Caco-2 (cell line): ENCODE measurements at places on chromosomes 6 and 20.

DNA sequence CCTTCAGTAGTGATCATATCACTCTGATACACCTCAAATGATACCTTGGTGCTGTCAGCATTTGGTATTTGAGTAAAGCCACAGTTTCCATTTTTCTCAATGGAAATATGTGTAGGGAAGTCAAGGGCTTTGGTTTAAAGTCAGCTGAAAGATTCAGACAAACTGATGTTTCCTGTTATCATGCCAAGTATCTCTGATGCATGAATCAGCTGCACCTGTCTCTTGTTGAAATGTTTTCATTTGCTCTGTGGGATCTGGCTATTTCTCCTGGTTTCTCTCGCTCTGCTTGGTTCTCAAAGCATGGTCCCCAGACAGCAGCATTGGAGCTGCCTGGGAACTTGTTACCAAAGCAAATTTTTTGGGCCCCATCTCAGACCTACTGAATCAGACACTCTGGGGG lies 23.5 kb downstream of the ZFP64 start:
- H3K4me1 ChIP-seq = no peaks in the 10 kb centered on the region
- H3K36me3 ChIP-seq = 0 out of 2 replicates have a peak, but pooled peaks cover 3% of the 10 kb centered on the region

DNA sequence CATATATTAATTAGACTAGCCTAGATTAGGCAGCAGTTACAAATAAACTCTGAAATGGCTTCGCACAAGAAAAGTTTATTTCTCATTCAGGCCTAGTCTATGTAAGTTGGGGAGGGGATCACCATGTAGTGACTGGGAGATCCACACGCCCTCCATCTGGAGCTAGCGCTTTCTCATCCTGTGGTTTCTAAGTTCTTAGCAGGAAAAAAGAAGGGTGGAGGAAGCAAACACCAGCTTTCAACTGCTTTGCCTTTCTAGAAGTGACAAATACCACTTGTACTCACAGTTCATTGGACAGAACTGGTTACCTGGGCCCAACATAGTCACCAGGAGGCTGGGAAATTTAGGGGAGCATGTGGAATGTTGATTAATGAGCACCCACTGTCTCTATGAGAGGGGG lies 46.6 kb downstream of the NDUFAF5 start:
- no peak for DNase-seq
- no peak overlapping the region for H3K4me3 ChIP-seq
- H3K36me3 ChIP-seq = no peaks in the 10 kb centered on the region
- H3K27ac ChIP-seq = no peak overlapping the region
- no peaks in the 10 kb centered on the region; the same call in 1 of the 2 replicates for H3K27me3 ChIP-seq

DNA sequence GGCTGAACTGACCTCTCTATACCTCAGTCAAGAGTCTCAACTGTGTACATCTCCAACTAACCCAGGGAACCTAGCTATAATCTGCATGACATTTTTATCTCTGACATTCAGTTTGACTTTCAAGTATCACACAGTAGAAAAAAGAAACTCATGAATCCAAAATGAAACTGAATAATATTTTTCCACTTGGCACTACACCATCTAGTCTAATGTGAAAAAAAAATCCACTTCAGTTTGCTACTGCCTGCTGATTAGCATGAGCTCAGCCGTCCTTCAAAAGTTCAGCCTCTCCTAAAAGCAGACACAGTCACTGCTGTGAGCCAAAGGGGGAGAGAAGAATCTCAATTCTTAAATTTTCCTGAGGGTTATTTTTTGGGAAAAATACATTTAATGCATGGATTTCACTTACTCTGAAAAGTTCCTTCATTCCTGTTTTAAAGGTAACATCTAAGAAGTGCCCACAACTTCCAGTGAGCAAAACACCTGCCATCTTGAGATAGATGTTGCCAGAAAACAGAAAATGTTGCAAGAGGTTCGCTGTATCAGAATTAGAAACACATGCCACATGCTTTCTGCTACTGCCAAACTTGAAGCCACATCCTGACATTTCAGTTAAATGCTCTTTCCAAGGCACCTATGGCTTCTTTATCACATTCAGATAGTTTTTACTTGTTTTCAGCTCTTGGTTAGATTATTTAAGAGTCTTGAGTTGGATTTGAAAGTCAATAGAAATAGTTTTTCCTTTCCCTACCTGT lies 95.4 kb downstream of the MKKS start:
- DNase-seq = no peak
- H3K27ac ChIP-seq = no peak overlapping the region
- no peak overlapping the region for H3K4me3 ChIP-seq
- no peaks in the 10 kb centered on the region for H3K4me1 ChIP-seq
- no peaks in the 10 kb centered on the region for H3K27me3 ChIP-seq

GRCh38 chr6:44657206-44657819 lies 269.8 kb downstream of the CDC5L start:
- no peak overlapping the region for H3K27ac ChIP-seq
- H3K27me3 ChIP-seq = no peaks in the 10 kb centered on the region
- H3K4me1 ChIP-seq = 0 out of 2 replicates have a peak, but pooled peaks cover 4% of the 10 kb centered on the region
- H3K4me3 ChIP-seq = no peak overlapping the region
- H3K36me3 ChIP-seq = no peaks in the 10 kb centered on the region
- DNase-seq = no peak

GRCh38 chr20:330233-331149 lies 5.1 kb downstream of the SOX12 start:
- peak; percentile 76 for DNase-seq
- H3K4me3 ChIP-seq = no peak overlapping the region
- H3K36me3 ChIP-seq = no peaks in the 10 kb centered on the region
- 0 out of 2 replicates have a peak, but pooled peaks cover 5% of the 10 kb centered on the region for H3K4me1 ChIP-seq

DNA sequence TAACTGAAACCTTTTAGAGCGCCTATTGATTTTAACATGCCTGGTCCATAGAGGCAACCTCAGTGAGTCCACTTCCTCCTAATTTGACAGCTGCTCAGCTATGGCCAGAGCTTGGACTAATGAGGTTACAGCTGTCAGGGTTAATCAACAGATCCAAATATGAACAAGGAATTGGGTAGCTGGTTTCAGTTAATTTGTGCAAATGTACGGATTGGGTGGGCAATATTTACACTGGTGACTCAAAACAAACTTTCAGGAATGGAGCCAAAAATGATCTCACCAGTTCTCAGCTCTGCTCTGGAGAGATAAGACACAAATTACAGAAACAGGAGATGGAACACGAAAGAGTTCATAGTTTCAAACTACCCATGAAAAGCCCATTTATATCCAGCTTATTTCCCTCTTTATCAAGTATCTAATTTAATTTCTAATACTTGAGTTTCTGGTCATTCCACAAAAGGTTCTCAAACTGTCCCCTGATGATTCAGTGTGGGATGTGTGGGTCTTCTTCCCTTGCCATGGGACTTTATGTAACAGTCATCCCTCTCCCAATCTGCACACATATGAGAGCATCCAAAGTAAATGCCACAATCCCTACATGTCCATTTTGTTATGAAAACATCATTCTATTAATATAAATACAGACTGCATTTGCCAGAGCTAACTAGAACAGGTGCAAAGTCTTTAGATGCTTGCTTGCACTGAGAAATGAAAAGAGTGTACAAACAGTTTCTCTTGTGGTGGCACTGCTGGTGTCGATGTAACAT lies 149.9 kb downstream of the RPS12 start:
- H3K27ac ChIP-seq = no peak overlapping the region
- H3K36me3 ChIP-seq = no peaks in the 10 kb centered on the region
- no peaks in the 10 kb centered on the region for H3K27me3 ChIP-seq
- H3K4me1 ChIP-seq = no peaks in the 10 kb centered on the region
- H3K4me3 ChIP-seq = no peak overlapping the region
- DNase-seq = no peak

DNA sequence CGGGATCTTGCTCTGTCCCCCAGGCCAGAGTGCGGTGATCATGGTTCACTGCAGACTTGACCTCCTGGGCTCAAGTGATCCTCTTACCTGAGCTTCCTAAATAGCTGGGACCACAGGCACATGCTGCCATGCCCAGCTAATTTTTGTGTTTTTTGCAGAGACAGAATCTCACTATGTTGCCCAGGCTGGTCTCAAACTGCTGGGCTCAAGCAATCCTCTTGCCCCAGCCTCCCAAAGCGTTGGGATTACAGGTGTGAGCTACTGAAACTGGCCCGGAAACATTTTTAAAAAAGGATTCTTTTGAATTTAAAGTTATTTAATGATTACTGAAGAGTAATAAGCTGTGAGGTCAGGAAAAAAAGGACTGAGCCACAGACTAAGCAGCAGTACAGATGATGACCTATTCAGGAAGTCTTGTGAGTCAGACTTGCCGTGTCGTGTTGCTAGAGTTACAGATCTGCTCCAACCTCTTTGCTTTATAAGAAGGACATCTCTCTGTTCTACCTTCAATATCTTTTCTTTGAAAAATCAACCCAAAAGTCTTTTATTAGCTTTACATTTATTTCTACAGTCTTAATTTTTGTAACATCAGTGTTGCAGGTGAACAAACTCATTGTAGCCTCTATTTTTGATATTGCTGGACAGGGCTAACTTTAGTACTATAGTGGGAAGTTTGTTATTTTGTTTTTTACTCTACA lies 108.7 kb downstream of the NCOA3 start:
- DNase-seq = no peak
- H3K27ac ChIP-seq = no peak overlapping the region
- peaks cover 5% of the 10 kb centered on the region for H3K4me1 ChIP-seq
- H3K36me3 ChIP-seq = no peaks in the 10 kb centered on the region

DNA sequence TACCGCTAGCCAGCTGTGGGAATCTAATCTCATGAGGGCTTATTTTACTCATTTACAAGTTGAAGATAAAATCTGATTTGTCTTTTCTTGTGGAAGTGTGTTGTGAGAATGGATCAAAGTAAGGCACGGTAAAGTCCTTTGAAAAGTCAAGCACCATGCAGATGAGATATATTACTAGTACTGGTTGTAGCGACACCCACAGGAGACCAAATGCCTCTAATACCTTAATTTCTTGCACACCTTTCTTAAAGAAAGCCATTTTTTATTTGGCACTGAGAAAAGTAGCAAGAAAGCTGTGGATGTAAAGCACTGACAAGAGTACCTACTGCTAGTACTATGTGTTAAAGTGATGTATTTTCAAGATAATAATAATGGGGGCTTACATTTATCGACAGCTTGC lies 191.0 kb upstream of the MMS22L start:
- no peak overlapping the region for H3K4me3 ChIP-seq
- H3K27me3 ChIP-seq = no peaks in the 10 kb centered on the region
- H3K4me1 ChIP-seq = no peaks in the 10 kb centered on the region
- no peaks in the 10 kb centered on the region for H3K36me3 ChIP-seq
- DNase-seq = no peak

GRCh38 chr6:166716910-166717617 lies 90.0 kb upstream of the RPS6KA2 start:
- H3K27me3 ChIP-seq = no peaks in the 10 kb centered on the region; the same call in 1 of the 2 replicates
- no peaks in the 10 kb centered on the region for H3K36me3 ChIP-seq
- H3K4me1 ChIP-seq = no peaks in the 10 kb centered on the region
- H3K27ac ChIP-seq = no peak overlapping the region

GRCh38 chr6:121430514-121431460 lies 4.7 kb upstream of the GJA1 start:
- H3K27me3 ChIP-seq = no peaks in the 10 kb centered on the region
- peak; percentile 47 for DNase-seq
- H3K36me3 ChIP-seq = no peaks in the 10 kb centered on the region
- peaks cover 18% of the 10 kb centered on the region for H3K4me1 ChIP-seq

- H3K27me3 ChIP-seq = no peaks in the 10 kb centered on the region
- H3K4me1 ChIP-seq = no peaks in the 10 kb centered on the region
- no peaks in the 10 kb centered on the region for H3K36me3 ChIP-seq
- no peak for DNase-seq
- no peak overlapping the region for H3K27ac ChIP-seq
These were observed 231.6 kb downstream of the TFAP2B start for GRCh38 chr6:51049983-51050877.

GRCh38 chr6:123091091-123091895 lies 95.3 kb downstream of the CLVS2 start:
- DNase-seq = no peak
- no peaks in the 10 kb centered on the region; the same call in 1 of the 2 replicates for H3K27me3 ChIP-seq
- H3K4me1 ChIP-seq = no peaks in the 10 kb centered on the region
- no peaks in the 10 kb centered on the region for H3K36me3 ChIP-seq
- H3K27ac ChIP-seq = no peak overlapping the region
- H3K4me3 ChIP-seq = no peak overlapping the region

DNA sequence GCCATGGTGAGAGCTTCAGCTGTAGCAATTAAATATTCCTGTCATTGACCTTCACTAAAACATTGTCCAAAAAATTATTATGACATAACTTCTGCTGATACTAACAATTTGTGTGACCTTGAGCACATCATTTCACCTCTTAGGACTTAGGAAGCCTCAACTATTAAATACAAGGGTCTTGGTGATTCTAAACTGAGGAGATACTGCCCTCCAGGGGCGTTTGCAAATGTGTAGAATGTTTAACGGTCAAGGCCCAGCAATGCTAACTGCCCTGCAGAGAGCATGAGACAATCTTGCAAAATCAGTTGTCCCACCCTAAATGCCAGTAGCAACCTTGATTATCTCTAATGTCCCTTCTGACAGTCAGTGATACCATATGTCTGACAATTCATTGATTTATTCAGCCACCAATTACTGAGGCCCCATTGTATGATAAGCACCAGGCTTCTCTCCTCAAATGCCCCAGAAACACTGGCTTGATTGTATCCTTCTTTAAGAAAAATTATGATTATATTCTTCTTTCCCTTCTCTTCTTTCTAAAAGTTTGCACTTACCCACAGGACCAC lies 284.1 kb upstream of the PLN start:
- H3K4me1 ChIP-seq = no peaks in the 10 kb centered on the region
- H3K4me3 ChIP-seq = no peak overlapping the region
- H3K36me3 ChIP-seq = no peaks in the 10 kb centered on the region
- H3K27me3 ChIP-seq = no peaks in the 10 kb centered on the region
- H3K27ac ChIP-seq = no peak overlapping the region

GRCh38 chr6:106422534-106422933 lies 62.0 kb downstream of the CRYBG1 start:
- H3K4me1 ChIP-seq = no peaks in the 10 kb centered on the region
- H3K36me3 ChIP-seq = no peaks in the 10 kb centered on the region
- DNase-seq = no peak
- no peaks in the 10 kb centered on the region for H3K27me3 ChIP-seq

DNA sequence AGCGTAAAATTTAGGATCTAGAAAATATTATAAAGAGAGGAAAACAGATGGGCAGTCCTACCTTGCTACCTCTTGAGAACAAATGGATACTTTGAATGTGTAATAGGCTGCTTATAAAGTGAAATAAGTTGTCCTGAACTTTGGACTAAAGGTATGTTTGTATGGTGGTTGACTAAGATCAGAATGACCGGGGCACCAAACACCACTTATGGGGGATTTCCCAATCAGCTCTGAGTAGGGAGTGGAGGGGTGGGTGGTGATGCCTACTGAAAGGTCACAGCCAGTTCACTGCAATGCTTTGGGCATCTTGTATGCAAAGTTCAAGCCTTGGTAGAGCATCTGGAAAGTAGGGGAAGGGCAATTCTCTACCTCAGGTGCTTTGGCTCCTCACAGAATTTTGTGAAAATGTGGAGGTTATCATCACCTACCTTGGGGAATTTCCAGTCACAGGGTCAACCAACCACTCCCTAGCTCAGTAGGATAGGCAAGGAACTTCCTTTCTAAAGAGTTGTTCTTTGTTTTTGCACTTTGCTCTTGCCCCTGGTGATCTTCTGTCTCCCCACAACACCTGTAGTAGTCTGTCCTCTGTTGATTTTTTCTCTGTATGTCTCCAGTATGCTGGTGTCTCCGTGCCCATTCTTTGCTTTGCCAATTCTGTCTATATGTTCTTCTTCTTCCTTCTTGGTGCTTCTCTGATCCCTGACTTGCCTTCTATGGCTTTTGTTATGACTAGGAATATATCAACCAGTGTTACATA lies at the start of gene TRIM31:
Gene TRIM31, minus strand, starts transcription at position 88 of the 757 bp plus-strand sequence. CDS start 285 bp downstream, outside the sequence.
- H3K36me3 ChIP-seq = no peaks in the 10 kb centered on the region
- no peak within 1 kb of the TSS for H3K27ac ChIP-seq
- no peak for DNase-seq
- H3K4me3 ChIP-seq = no peak within 1 kb of the TSS
- no peaks in the 10 kb centered on the region for H3K27me3 ChIP-seq
- peaks cover 23% of the 10 kb centered on the region for H3K4me1 ChIP-seq
